Stimulated activated CD8-positive, alpha-beta memory T cell treated with anti-CD3 and anti-CD28 coated beads, Interleukin-15, amount 100 ng/mL, for 48 hours (primary cell): ENCODE measurements at places on chromosomes 6 and 20.

DNA sequence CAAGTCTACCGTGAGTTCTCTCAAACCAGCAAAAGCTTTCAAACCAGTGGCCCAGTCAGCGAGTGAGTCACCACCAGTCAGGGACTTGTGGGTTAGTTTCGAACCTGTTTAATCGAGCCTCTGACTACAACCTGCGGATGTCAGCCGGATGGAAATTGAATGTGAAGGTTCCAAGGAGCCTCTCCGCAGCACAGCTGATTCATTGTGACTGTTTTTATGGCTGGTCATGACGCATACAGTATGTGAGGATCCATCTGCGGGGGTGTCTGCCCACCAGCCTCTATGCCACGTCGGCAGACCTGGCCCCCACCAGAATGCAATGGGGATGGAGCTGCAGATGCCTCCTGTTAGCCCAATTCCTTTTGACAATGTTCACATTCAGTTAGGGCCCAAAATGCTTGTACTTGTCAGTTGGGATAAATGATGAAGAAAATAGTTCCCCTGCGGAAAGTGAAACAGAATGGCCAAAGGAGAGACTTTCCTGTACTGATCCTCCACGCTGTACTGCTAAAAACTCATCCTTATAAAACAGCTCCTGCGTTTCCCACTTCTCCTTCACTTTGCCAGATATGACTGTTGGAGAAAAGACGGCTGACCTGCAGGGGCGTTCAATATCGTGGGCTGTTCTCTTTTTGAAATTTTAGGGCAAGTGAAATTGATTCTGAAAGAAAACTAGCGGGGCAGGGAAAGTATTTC lies 206.6 kb downstream of the TFAP2B start:
- no peak for DNase-seq

- DNase-seq: no peak
These were observed 8.3 kb upstream of the AVP start for GRCh38 chr20:3092611-3093379.

- no peak for DNase-seq
These were observed 17.7 kb downstream of the SYNJ2 start for GRCh38 chr6:157999168-158000051.

- no peak for DNase-seq
These were observed 47.0 kb downstream of the COL19A1 start for GRCh38 chr6:69913361-69913760.

GRCh38 chr20:46670585-46671584 lies 18.4 kb downstream of the TP53RK start:
- no peak for DNase-seq

DNA sequence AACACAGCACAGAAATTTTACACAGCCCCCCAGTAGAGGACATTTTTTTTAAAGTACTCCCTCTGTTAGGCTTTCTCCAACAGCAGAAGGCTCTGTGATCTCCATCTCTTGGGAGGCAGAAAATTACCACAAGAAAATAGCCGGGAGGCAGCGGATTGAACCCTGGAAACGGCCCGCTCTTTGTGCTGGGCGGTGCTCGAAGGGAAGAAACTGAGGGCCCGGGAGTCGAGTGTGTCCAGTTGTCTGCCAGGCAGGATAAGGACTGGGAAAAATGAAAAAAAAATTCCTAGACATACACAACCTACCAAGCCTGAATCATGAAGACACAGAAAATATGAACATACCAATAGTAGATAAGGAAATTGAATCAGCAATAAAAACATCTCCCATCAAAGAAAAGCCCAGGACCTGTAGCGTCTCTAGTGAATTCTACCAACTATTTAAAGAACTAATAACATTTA lies 31.5 kb downstream of the POM121L2 start:
- DNase-seq: no peak

DNA sequence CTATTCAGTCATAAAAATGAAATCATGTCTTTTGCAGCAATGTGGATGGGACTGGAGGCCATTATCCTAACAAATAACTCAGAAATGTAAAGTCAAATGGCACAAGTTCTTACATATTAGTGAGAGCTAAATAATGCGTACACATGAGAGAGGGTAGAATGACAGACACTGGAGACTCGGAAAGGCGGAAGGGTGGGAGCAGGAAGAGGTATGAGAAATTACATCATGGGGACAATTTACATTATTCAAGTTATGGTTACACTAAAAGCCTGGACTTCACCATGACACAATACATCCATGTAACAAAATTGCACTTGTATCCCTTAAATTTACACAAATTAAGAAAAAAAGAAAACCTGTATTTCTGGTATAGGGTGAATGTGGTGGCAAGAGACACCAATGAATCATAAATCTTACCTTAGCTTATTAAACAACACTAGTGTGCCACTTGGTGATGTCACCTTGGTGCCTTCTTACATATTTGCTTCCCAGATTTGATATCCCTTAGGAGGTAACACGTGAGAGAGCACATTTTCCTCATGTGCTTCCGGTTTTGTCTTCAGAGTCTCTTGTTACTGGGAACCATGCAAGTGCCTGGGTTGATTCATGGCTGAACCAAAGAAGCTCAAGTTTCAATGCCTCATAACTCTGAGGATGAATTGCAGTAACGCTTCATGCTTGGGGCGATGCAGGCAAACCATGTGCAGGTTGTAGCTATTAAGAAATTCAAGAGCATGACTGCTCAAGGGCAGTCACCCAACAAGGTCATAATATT lies 84.6 kb downstream of the DCDC2 start:
- no peak for DNase-seq

DNA sequence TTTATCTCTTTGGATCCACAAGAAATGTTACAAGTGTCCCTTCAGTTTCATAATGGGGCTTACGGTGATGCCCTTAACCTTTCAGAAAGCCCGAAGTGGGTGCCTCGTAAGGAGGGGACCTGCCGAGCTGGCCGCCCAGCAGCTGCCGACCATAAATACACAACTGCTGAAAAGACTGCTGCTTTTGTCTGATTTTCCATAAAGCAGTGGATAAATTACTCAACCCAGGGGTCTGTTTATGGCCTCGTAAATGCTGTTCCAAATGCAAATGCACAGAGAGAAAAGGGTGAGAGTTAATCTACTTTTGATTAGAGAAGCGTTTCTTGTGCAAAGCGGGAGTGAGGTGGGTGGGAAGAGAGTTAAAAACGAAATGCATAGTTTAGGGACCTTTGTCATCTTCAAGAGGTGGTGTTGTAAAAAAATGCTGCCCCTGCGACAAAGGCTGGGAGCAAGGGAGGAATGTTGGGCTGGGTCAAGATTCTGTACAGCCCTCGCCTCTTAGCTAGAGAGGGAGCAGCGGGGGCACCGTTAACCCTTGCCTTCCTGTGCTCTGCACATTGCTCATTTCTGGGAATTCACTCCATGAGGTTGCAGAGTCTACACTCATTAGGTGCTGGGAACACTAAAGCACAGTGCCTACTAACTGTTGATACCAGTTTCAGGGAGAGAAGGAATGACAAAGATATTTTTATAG lies 112.0 kb upstream of the MTHFD1L start:
- no peak for DNase-seq

- DNase-seq: no peak
These were observed 23.9 kb upstream of the PRL start for GRCh38 chr6:22320750-22321149.

DNA sequence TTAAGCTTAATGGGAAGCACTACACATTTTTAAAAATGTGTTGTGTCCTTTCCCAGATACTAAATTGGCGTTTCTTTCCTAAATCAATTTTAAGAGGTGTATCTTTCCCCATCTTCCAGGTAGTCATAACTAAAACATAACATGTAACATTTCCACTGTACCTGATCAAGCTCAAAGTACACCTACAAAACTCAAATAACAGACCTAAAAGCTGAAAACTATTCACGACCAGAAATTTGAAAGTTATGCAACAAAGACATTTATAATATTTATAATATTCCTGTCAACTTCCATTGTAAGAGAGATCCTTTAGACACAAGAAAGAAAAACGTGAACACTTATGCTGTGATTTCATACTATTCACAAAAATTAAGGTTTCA lies 3.5 kb downstream of the STAU1 start:
- no peak for DNase-seq

- no peak for DNase-seq
These were observed 19.6 kb upstream of the RREB1 start for GRCh38 chr6:7088076-7088742.

- no peak for DNase-seq
These were observed 25.7 kb downstream of the HMGN3 start for GRCh38 chr6:79208816-79209215.

DNA sequence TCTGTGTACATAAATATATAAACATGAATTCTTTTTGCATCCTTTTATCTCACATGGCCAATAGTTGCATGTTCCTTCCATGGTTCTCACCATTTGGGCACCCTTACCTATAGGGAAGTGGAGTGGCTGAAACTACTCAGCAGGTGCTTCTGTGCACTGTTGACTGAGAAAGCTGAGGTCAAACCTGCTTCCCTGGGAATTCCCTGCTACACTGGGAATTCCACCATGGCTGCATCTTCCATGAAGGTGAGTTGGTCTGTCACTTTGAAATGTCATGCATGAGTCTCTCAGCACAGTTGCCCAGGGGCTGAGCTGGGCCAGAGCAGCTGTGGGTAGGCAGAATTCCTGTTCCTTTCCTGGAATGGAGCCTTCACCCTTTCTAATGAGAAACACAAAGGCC lies 193.8 kb upstream of the PRSS16 start:
- no peak for DNase-seq

DNA sequence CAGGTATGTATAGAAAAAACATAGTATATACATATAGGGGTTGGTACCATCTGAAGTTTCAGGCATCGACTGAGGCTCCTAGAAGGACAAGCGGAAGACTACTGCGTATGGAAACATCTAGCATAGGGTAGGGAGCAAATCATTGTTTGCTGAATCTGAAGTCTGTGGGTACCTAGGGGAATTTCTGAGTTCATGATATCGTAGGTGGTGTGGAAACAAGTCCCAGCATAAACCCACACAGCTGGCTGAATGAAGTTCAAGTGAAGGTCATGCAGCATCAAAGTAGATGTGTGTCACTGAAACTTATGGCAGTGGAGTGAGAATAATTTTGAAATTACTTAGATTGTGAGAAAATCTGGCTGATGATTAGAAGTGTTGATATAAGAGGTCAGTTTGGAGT lies 39.4 kb downstream of the MAP7 start:
- DNase-seq: peak; percentile 13

DNA sequence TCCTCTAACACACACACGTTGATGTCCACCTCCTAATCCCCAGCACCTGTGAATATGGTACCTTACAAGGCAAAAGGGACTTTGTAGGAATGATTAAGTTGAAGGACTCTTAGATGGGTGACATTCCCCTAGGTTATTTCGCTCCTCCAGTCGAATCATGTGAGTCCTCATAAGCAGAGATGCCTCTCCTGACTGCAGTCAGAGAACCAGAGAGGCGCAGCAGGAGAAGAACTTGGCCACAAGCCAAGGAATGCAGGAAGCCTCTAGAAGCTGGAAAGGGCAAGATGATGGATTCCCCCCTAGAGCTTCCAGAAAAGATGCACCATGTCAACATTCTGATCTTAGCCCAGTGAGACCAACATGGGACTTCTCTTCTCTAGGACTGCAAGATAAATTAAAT lies 133.1 kb upstream of the PTPRT start:
- DNase-seq: no peak

DNA sequence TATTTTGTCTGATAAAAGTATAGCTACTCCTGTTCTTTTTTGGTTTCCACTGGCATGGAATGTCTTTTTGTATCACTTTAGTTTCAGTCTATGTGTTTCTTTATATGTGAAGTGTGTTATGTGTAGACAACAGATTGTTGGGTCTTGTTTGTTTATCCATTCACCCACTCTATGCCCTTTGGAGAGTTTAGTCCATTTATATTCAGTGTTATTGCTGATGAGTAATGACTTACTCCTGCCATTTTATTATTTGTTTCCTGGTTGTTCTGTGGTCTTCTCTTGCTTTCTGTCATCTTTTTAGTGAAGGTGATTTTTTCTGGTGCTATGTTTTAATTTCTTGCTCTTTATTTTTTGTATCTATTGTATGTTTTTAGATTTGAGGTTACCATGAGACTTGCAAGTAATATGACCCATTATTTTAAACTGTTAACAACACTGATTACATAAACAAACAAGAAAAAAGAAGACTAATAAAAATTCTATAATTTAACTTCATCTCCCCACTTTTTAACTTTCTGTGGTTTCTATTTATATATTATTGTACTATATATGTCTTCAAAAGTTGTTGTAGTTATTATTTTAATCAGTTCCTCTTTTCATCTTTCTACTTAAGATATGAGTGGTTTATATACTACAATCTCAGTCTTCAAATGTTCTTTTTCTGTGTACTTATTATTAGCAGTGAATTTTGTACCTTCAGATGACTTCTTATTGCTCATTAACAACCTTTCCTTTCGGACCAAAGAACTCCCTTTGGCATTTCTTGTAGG lies 323.4 kb downstream of the BTBD9 start:
- DNase-seq: no peak
